ENCODE measurements at places on chromosomes 6 and 20.

- no peak for DNase-seq
Measured at GRCh38 chr6:159085396-159085895, 40.7 kb upstream of the TAGAP start.

DNA sequence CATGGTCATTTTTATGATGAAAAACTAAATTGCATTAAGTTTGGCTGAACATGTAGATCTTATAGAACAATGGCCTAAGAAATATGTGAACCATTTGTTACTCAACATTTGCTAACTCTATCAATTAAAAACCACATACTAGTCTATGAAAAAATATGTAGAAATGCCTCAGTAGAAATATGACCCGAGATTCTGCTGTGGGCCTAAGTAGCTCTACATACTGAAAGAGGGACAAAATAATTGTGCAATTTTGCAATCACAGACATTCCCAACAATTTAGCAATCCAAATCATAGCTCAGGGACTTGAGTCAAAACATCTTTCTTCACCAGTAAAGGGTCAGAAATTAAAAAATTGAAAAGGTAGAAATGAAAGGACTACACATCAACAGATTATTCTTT, 619.0 kb downstream of the FRK start:
- DNase-seq, result no peak

DNA sequence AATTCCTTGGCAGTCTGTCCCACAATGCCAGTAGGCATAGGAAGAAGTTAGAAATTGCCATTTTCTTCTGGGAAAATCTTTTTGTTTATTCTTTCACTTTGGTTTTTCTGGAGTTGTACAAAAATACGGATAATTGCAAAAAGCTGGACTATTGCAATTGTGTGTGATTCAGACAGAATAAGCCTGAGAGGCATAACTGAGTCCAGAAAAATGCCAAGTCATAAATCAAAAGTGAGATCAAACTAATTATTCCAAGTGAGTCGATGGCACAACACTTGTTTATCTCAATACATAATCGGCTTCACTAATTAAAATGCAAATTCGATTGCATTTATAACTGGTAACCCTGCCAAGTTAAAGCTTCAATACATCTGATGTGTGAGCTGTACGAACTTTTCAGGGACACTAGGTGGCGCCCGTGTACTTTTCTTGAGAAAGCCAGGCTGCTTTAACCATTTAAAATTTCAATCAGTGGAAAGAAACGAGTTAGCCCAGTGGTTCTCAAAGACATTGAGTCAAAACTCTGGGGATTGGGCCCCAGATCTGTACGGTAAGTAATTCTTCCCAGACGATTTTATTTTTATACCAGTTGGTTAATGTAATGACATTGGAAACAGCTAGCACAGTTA, 102.6 kb downstream of the LAMP5 start:
- DNase-seq, result peak; percentile 9

- peak; percentile 14 for DNase-seq
Measured at GRCh38 chr6:166097914-166098522, 69.6 kb downstream of the TBXT start.

DNA sequence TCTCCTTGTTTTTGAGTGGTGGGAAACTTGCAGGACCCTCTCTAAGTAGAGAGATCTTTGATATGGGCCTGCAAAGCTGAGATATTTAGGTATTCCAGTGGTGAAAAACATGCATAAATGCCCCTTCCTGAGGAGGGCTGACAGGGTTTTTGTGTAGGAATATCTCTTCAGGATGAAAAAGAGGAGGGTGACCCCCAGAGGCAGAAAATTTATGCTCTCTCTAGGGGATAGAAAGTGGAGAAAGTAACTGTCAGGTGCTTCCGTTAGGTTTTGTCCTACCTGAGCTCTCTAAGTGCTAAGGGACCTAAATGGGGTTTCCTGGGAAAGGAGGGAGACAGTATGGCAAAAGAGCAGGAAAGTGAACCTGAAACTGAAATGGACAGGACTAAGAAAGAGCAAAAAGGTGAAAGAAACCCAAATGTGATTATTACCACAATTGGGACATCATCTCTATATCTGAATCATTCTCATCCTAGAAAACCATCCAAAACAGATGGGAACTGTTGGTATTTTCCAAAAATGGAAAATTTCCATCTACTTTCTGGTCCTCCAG, 2.0 kb downstream of the COL19A1 start:
- DNase-seq, result no peak

DNA sequence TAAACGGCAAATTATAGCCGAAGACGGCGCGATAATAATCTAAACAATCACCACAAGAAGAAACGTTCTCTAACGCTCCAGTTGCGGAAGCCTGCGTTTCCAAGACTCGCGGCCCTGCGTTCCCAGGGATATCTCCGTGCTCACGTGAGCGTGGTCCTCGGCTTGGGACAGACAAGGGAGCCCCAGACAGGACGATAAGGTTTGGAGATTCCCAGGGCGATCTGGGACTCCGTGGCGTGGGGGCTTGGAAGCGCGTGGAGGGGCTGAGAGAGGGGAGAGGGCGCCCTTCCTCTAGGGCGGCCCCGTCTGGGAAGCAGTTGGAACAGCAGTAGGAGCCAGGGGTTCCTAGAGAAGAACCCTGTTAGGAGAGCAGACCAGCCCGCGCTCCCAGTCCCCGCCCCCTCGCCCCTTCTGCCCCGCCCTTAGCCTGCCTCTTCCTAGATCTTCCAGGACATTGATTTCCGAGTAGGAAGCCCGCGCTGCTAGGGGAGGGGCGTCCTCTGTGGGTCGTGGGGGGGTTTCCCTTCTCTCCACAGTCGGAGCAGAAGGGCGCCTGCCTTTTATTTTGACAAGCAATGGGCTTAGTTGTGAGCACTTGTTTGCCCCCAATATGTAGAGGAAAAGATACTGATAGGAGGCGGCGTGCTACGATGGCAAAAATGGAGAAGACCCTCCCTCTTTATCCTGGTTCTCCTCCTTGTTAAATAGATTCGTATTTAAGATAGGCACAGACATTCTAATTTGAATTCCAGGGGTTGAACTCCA, 10.6 kb downstream of the NRN1 start:
- DNase-seq, result no peak

GRCh38 chr6:159119791-159120190, 49.4 kb upstream of the FNDC1 start:
- DNase-seq, result no peak

GRCh38 chr6:32088487-32089049, 20.6 kb downstream of the TNXB start:
- DNase-seq, result no peak

- DNase-seq, result no peak
Measured at GRCh38 chr6:106185615-106186014, 99.5 kb downstream of the PRDM1 start.

DNA sequence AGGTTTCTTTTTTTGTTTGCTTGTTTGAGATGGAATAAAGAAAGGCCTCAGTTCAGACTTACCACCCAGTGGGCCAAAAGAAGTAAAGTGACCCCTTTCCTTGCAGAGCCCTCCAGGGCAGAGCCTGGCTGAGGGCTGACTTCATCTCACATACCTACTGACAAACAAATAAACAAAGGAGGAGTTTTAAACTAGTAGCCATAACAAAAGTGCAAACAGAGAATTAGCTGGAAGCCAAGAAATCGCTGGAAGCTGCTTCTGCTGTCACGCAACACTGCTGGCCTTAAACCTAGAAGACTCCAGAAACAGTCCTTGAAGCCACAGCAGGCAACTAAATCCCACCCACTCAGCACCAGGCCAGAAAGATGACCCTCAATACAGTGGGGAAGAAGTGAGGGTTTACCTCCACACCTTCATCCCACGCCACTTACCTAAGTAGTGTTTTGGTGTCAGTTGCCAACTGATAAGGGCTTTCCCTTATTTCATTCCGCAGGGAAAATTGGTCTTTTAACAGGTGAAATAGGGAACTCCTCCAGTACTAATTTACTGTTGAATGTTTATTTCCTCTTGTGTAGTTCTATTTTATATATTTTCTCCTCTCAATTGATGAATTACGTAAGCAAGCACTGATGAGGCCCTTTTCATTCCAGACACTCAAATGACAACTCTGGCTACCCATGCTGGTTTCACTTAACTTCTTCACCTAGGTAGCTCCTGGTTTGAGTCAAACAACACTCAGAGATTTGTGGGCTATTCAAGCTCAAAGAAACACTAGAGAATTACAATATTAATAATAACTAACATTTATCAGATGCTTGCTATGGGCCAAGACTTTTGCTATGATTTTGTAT, 46.2 kb downstream of the EDN1 start:
- DNase-seq, result no peak

DNA sequence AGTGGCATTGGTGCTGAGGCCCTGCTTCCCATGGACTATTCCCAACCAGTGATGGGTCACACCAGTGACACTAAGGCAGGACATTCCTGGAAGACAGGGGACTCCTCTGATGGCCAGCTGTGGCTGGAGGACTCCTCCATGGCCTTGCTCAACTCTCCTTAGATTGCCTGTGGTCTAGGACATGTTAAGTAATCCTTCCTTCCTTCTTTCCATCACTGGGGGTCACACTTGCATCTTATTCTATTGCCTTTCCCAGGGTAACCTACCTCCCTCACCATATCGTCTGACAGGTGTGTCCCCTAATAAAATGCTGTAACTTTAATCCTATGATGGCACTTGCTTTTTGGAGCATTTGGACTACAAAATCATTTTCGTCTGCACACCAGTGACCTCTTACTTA, 24.5 kb upstream of the HLA-A start:
- no peak for DNase-seq

- DNase-seq, result no peak
Measured at GRCh38 chr6:10962673-10963072, 75.8 kb downstream of the SYCP2L start.

- DNase-seq, result no peak
Measured at GRCh38 chr6:112701201-112701600, 354.1 kb downstream of the RFPL4B start.

DNA sequence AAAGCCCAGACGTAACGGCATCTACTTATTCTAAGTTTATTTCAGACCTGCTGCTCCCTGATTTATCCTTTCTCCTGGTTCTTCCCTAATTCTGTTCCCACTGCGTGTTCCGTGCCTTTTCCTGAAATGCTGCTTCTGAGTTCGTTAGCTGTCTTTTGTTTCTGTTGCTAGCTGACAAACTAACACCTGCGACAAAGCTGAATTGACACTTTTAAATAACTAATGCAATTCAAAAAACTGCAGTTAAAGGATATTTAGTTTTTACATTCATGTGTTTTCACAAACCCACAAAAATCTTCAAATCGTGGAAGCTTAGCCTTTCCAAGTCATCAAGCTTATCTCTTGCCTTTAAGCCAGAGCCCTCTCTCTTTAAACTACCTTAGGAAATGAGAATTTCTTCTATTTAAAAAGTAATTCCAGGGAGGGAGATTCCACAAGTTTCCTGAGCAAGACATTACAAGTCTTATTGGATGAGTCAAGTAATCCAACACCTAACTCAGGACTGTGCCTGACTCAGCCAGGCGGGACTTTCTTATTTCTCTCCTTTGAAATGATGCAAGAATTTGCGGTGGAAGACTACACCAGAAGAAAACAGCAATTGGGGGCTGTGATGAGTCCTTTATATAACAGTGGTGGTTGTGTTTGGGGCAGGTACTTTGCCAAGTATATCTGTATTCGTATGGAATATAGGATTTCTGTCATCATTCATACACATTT, 6.3 kb downstream of the ADTRP start:
- no peak for DNase-seq

DNA sequence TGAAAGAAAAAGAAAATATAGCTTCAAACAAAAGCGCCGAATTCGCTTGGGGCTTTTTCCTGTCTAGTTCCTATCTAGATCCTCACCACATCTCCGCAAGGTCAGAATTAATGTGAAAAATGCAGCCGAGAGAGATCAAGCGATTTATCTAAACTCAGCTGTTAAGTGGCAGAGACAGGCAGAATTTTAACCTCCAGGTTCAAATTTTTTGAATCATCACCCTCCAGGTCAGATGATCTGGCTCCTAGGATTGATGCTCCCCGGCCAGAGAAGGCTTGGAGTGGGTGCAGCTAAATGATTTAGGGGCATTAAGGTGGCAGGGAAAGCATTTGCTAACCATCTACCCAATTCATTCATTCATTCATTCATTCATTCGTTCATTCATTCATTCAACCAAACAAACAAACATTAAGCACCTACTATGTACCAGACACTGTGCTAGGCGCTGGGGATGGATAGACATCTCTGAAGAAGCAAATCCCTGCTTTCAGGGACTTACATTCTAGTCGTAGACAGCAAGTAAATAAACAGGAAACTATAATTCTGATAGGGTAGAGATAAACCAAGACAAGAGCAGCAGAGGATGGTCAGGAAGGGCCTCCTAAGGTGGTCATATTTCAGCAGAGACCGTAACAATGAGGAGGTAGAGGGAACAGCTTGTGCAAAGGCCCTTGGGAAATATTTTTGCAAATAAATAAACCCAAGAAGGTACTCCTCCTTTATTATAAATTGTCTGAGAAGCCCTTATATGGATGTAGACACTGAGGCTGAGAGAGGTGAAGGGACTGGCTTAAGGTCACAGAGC, 672 bp upstream of the UBE2V1 start:
- DNase-seq, result no peak

GRCh38 chr20:49594143-49594930, 26.4 kb upstream of the PTGIS start:
- DNase-seq, result no peak

- DNase-seq, result no peak
Measured at GRCh38 chr6:39681674-39682121, 43.5 kb downstream of the KIF6 start.

DNA sequence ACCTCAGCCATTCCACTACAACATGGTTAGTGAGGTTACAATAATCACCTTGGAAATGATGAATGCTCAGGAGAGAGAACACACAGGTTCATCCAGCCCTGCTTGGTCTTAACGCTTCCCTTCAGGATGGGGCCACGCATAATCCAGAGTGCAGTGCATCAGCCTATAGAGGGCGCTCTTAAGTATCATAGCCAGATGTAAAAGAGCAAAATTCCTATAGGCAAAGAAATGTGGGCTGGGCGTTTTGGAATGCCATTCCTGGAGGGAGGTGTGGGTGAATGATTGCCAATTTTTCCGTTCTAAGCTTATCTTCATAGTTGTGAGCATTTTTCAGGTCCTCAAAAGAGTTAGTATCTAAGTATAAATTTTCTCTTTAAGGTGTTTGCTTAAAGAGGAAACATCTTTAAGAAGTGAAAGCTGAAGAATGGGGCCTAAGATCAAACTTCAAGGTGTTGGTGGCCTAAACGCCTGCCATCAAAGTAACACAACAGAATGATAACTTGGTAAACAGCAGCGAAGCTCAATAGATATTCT, 1.8 kb downstream of the RIPOR2 start:
- no peak for DNase-seq

- DNase-seq, result no peak
Measured at GRCh38 chr6:5124526-5124925, 39.4 kb downstream of the PPP1R3G start.

DNA sequence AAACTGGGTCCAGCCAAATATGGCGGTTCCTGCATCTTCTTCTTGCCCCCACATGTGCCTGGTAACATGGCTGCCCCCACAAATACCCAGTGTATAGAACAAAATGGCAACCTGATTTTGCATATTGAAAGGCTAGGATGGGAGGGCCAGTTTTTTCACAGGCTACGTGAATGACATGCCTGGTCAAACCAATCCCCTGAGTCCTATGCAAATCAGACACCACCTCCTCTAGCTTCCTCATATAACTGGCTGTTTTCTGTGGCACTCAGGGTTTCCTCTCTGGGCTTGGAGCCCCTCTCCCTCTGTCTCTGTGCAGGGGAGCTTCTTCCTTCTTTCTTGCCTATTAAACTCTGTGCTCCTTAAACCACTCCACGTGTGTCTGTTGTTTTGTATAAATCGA, 372.1 kb downstream of the KIF16B start:
- DNase-seq, result no peak
